ENCODE measurements at places on chromosomes 12 and 14.

- no peak for DNase-seq
Observed at GRCh38 chr12:3189282-3189681, 112.1 kb downstream of the TSPAN9 start.

DNA sequence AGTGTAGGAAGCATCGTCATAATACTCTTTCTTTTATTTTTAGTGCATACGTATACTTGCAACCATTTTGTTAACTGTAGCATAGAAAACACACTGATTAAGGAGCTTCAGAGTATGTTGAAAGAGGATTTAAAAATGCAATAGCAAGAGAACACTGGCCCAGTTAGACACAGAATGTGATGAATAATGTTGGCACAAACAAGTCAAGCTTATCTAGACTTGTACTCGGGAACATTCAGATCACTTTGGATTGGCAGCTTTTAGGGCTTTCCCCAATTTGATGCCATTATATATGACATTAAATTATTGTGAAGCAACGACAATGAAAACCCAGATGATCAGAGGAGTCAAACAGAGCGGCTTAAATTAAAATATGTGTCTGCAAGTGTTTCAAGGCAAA lies 468.1 kb downstream of the PRKD1 start:
- no peak for DNase-seq

DNA sequence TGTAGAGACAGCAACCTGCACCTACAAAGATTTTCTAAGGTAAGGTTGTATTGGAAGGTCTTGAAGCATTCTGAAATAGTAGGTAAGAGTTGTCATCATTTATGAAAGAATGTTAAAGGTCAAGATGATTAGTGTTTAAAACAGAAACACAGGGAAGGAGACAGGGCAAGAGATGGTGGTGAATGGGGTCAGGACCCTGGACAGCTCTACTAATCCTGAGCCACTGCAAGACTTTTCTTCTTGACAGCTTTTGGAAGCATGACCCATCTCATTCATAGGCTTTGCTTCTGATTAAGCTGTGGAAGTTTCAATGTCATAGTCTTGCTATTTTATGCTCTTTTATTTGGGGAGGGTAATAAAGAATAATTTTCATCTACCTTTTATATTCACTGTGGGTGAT lies 75.5 kb upstream of the CAND1 start:
- DNase-seq, result no peak

DNA sequence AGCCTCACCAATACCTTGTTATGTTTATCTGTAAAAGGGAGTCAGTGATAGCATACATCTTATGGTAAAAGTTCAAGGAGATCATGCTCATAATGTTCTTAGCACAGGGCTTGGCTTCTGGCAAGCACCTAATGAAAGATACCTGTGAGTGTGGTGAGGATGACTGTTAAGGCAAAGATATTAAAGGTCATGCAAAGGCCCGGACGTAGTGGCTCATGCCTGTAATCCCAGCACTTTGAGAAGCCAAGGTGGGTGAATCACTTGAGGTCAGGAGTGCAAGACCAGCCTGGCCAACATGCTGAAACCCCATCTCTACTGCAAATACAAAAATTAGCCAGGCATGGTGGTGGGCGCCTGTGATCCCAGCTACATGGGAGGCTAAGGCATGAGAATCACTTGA lies 425.9 kb upstream of the TBX3 start:
- no peak for DNase-seq

DNA sequence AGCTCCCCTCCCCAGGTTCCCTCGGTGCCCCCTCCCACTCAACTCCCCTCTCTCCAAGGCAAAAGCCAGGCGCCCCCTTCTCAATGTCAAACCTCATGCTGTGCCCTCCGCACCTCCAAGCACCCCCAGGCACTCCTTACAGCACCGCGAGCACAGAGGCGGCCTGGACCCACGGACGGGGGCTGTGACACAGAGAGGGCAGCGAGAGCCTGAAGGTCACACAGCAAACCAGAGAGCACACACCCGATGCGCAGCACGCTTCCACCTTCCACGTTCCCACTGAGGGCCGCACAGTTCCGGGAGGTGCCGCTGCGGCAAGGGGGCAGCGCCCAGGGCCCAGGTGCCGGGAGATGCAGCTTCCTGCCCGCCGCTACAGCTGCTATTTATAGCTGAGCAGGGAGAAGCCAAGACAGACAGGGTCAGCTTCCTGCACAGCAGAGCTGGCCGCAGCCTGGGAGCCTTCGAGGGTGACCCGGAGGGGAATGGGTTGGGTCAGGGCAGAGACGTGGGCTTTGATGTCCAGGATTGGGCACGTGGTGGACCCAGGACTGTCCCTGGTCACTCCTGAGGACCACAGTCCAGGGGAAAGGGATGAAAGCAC lies 12.9 kb downstream of the NCOR2 start:
- DNase-seq, result no peak

GRCh38 chr12:47717443-47718193 lies 7.7 kb downstream of the ENDOU start:
- no peak for DNase-seq

DNA sequence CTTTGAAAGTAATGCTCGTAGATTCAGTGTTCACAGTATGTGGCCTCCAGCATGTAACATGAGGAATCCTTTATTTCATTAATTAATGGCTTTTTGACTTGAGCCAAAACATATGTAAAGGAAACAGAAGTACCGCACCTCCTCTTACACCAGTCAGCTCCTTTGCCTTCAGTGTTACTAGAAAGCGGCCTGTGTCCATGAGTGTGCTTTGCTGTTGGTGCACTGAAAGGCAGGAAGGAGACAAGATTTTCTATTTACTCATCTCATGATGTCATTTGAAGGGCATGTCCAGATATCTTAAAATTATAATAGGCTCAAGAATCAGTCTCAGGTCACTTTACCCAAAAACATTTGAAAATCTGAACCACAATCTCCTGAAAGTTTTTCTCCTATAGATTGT lies 9.9 kb upstream of the CCT2 start:
- no peak for DNase-seq

GRCh38 chr14:98651037-98651436 lies 621.0 kb downstream of the BCL11B start:
- no peak for DNase-seq
